ENCODE measurements at places on chromosomes 12 and 14.
A peak's percentile ranks its signal among the peaks of the same experiment; 100 is the strongest.

- DNase-seq = no peak
Observed at GRCh38 chr12:32893043-32893442, 3.5 kb downstream of the PKP2 start.

- no peak for DNase-seq
Observed at GRCh38 chr14:75064205-75064567, 362 bp upstream of the ACYP1 start.

DNA sequence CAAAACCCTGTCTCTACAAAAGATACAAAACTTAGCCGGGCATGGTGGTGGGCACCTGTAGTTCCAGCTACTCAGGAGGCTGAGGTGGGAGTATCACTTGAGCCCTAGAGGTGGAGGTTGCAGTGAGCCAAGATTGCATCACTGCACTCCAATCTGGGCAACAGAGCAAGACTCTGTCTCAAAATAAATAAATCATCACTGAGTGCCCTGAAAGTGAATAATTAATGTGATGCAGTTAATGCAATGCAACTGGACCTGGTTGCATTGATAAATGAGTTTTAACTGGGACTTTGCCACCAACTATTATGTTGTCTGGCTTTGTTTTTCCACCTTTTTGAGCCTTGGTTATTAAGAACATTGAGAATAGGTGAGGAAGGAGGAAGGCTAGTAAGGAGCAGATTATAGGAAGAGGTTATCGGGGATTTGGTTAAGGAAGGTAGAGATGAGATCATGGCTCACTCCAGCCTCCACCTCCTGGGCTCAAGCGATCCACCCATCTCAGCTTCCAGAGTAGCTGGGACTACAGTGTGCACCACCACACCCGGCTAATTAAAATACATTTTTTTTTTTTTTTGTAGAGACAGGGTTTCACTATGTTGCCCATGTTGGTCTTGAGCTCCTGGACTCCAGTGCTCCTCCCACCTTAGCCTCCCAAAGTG is 8.0 kb downstream of the BORCS5 start:
- no peak for DNase-seq

- no peak for DNase-seq
Observed at GRCh38 chr14:28690029-28690692, 76.4 kb upstream of the FOXG1 start.

GRCh38 chr12:46585854-46586621 is 213.5 kb upstream of the SLC38A2 start:
- DNase-seq = peak; percentile 18

- no peak for DNase-seq
Observed at GRCh38 chr14:79783041-79783440, 428.3 kb downstream of the DIO2 start.

GRCh38 chr14:69226178-69226577 is 33.8 kb upstream of the GALNT16 start:
- no peak for DNase-seq

- no peak for DNase-seq
Observed at GRCh38 chr12:48070033-48070432, 35.8 kb downstream of the SENP1 start.

- DNase-seq = no peak
Observed at GRCh38 chr12:9698681-9699080, 29.2 kb downstream of the CLEC2D start.
